ENCODE measurements at places on chromosomes 16 and 17. TPM values are rescaled to one million over a fixed set of nuclear protein-coding genes. Genes with fewer than 3 reads are reported as not detected.

GRCh38 chr17:32350666-32351418 is 885 bp downstream of the ZNF207 start:
- H3K4me3 ChIP-seq: peak overlapping the region; percentile 95
- peak overlapping the region; percentile 89 for H3K27ac ChIP-seq
- no peaks in the 10 kb centered on the region for H3K36me3 ChIP-seq
- H3K27me3 ChIP-seq: no peaks in the 10 kb centered on the region
- DNase-seq: no peak

GRCh38 chr16:85227946-85228862 is 115.9 kb upstream of the CIBAR2 start:
- no peak for DNase-seq
- H3K27ac ChIP-seq: no peak overlapping the region
- no peaks in the 10 kb centered on the region for H3K4me1 ChIP-seq
- no peaks in the 10 kb centered on the region for H3K27me3 ChIP-seq
- no peak overlapping the region for H3K4me3 ChIP-seq
- H3K36me3 ChIP-seq: no peaks in the 10 kb centered on the region

- H3K36me3 ChIP-seq: no peaks in the 10 kb centered on the region
- no peak for DNase-seq
- no peaks in the 10 kb centered on the region for H3K27me3 ChIP-seq
Measured at GRCh38 chr16:13401641-13402040, 500.2 kb downstream of the SHISA9 start.

GRCh38 chr16:53417011-53417410 is 17.3 kb upstream of the RBL2 start:
- H3K36me3 ChIP-seq: no peaks in the 10 kb centered on the region
- H3K4me3 ChIP-seq: no peak overlapping the region
- no peak overlapping the region for H3K27ac ChIP-seq
- no peaks in the 10 kb centered on the region for H3K27me3 ChIP-seq

GAS2L2 gene
- not detected for total RNA-seq

DNA sequence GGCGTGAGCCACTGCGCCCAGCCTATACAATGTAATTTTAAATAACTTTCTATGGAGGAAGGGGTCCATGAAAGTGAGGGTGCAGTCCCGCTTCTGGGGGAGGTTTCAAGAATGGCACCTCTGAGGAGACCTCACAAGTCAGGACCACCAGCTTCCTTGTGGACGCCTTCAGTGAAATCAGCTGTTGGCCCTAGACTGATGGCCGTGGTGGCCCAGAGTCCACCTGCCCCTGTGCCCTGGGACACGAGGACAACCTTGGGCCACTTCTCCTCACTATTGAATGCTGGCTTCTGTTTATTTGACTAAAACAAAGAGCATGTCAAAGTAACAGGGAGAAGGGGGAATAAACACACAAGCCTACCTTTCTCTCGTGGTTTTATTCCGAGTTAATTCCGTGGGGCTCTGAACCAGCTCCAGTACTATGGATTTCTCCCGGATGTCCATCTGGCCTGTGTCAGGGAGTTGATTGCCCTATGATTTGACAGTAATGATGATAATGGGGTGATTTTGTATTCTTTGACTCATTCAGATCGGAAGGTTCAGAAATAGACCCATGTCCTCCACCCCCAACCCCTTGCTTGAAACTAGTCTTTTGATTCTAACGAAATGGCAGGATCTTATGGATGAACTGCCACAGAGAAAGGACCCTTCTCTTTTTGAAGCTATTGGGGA is 8.6 kb upstream of the CBX4 start:
- no peak overlapping the region for H3K4me3 ChIP-seq
- H3K27ac ChIP-seq: no peak overlapping the region
- DNase-seq: no peak
- H3K36me3 ChIP-seq: no peaks in the 10 kb centered on the region
- H3K4me1 ChIP-seq: peaks cover 14% of the 10 kb centered on the region

GRCh38 chr17:17701658-17702057 is 20.4 kb downstream of the RAI1 start:
- no peaks in the 10 kb centered on the region for H3K27me3 ChIP-seq
- H3K4me3 ChIP-seq: no peak overlapping the region
- H3K36me3 ChIP-seq: no peaks in the 10 kb centered on the region
- H3K27ac ChIP-seq: no peak overlapping the region
- peaks cover 45% of the 10 kb centered on the region for H3K4me1 ChIP-seq
- no peak for DNase-seq

C1QL1 gene
- total RNA-seq: 0.87 TPM

IGF2BP1 gene
- not detected for total RNA-seq

NPIPB2 gene
- total RNA-seq: 11.2 TPM

DNA sequence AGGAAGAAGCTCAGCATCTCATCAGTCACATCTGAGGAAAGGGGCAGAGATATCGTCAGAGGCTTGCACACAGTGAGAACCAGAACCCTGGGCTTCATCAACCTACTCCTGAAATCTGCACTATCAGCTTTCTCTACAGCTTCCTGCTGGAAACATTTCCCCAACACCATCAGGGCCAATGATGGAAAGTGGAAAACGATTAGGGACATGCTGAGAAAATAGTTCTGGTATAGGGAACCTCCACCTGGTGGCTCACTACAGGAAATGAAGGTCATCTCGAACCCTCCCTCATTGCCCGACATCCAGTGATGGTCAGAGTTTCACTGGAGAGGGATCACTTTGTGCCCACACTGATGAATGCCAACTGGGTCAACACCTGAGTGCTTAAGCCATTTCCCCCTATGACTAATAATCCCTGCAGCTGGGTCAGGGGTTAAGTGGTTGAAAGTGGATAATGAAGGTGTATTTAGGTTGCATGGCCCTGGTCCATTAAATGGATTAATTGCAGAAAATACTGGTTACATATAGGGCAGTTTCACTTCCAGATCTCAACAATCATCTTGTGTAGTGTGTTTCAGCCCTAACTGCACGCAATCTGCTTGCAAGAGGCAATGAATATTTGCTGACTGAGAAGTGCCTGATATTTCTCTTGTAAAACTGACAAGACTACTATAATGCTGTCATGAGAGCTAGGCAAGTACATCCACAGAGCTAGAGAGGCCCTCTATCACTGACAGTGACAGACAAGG is 43.1 kb upstream of the GSG1L start:
- H3K36me3 ChIP-seq: no peaks in the 10 kb centered on the region
- H3K27me3 ChIP-seq: no peaks in the 10 kb centered on the region
- no peaks in the 10 kb centered on the region for H3K4me1 ChIP-seq
- no peak overlapping the region for H3K4me3 ChIP-seq
- H3K27ac ChIP-seq: no peak overlapping the region

DNA sequence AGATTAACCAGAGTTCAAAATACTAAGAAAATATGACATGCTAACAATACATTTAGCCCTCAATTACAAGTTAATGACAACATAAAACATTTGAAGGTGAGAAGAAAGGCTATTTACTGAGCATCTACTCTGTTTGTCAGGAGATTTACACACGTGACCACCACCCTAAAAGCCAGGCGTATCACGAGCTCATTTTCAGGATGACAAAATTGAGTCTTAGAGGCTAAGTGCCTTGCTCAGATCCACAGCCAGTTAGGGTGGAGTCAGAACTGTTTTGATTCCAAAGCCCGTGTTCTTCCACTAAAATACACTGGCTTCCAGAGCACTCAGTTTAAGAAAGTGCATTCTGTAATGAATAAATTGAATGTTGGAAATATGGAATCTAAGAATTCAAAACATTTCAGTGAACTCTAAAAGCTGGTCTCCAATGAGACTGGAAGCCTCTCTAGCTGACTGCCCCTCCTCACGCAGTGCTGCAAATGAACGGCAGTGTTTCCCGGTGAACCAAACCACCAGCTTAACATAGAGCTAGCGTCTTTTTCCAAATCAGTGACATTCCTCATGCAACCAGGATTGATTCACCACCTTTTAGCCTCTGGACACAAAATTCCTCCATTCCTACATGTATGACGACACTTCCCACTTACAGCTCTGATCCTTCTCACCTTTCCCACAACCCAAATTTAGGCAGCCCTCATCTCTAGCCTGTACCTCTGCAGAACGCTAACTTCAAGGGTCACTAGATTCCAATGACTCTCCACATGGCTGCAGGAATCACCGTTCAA is 5.9 kb downstream of the ZDHHC7 start:
- H3K36me3 ChIP-seq: no peaks in the 10 kb centered on the region
- H3K4me1 ChIP-seq: peaks cover 25% of the 10 kb centered on the region
- no peak overlapping the region for H3K4me3 ChIP-seq
- no peaks in the 10 kb centered on the region for H3K27me3 ChIP-seq
- peak overlapping the region; percentile 48 for H3K27ac ChIP-seq
